Mammary epithelial cell (primary cell): ENCODE measurements at places on chromosomes 1 and 21.

DNA sequence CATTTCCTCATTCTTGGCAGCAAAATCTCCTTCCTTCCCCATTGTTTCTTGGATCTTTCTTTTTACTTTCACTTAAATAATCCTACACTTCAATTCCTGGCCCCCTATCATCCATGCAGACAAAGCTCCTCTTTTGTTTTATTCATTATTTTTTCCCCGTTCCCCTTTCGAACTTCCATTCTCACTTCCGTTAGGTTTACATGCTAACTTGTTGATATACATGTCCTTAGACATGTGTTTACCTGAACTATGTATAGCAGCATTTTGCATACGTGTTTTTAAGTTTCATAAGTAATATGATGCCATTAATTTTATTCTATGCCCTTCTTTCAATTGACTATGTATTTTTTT is 67.0 kb upstream of the LYST start:
- no peak for DNase-seq

DNA sequence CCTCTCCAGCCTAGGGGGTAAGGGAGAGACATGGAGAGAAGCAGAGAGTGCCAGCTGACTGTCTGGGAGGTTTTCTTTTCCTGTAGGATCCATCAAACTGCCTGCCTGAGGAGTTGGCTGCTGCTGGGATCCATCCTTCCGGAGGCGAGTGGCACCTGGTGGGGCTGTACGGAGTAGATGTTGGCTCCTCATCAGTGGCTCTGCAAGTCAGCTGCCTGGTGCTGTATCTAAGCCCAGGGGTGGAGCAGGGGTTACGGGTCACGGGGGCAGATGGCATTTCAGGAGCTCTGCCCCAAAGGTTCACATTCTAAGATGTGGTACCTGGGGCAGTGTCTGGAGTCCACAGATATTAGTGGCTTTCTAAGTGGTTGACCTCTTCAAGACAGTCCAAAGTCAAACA is 128.0 kb downstream of the ACTL8 start:
- no peak for DNase-seq

- DNase-seq = no peak
These were observed 12.3 kb downstream of the ZBTB7B start for GRCh38 chr1:155014709-155015508.

DNA sequence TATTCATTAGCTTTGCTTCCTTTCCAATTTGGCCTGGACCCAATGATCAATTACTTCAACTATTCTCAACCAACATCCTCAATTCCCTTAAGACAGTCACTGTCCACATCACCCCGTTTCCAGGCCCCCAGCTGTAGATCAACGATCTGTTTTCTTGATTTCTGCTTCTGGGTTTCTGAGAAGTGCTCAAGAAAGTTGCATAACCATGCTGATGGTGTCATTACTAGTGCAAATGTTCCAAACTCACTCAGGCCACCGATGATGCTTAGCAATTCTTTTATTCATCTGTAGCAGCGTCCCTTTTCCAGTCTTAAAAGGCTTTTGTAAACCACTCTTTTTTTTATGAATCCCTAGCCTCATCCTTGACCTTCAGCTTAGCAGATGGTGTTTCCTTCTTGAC is 155.8 kb upstream of the PTGFR start:
- DNase-seq = no peak

- DNase-seq = no peak
These were observed 378 bp downstream of the RORC start for GRCh38 chr1:151831256-151831591.

DNA sequence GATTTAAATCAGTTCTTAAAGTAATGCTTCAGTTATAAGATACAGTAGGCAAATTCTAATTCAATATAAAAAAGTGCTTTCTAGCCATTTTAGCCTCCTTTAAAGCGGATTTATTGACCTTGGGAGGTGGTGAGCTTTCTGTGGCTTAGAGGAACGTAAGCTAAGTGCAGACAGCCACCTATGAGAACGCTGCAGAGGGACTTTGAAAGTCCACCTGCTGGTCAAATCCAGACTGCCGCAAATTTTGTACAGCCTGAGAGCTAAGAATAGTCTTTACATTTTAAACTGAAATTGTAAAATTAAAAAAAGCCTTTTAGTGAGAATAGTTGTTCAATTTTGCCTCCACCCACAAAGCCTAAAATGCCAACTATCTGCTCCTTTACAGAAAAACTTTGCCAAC is 67.0 kb upstream of the SSX2IP start:
- DNase-seq = no peak

GRCh38 chr1:23456226-23456625 is 27.8 kb downstream of the ASAP3 start:
- peak; percentile 91 for DNase-seq

GRCh38 chr1:24384251-24385090 is 29.1 kb downstream of the STPG1 start:
- peak; percentile 89 for DNase-seq

DNA sequence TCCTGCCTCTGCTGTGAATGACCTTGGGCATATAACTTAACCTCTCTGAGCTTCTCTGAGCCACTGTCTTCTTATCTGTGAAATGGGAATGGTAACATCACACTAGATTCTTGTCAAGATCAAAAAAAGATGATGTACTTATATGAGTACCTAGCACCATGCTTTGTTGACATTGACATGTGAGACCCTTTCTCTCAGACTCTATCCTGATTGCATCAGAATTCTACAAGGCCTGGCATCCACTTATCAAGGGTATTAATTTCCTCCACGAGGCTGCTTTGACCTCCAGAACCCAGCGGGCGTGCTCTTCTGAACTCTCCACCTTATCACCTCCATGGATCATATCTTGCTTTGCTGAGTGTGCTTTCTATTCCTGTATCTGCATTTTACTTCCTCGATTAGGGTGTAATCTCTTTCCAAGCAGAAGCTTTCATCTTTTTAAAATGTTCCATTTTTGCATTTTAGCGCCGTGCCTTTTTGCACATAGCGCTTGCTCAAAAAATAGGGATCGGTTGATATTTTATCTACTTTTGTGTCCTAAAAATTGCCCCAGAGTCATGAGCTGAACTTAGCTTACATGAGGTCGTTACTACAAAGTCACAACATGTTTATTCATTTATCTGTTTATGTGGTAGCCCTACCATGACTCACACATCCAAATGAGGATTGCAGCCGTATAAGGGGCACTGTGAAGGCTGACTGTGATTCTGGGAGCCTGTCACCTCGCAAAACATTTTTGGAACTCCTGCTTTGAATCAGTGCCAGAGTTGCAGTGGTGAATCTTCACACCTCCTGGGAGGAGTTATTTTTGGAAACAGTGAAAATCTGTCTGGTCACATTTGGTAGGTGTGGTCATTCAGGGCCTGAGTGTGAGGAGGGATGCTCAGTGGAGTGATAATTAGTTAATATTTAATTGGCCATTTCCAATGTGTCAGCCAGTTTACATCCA is 63.2 kb downstream of the IER5 start:
- no peak for DNase-seq

DNA sequence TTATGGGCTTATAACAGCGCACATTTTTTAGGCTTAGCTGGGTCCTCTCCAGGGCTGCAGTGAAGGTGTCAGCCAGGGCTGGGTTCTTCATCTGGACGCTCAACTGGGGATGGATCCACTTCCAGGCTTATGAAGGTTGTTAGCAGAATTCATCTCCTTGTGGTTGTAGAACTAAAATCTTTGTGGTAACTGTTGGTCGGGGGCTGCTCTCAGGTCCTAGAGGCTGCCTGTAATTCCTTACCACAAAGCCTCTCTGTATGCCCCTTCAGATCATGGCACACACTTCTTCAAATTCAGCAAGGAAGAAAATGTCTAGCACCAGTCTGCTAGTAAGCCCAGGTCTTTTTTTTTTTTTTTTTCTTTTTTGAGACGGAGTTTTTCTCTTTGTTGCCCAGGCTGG is 40.9 kb upstream of the EPS8L3 start:
- no peak for DNase-seq

- no peak for DNase-seq
These were observed 50.9 kb downstream of the TOR1AIP2 start for GRCh38 chr1:179826626-179827280.

- DNase-seq = no peak
These were observed 244.6 kb upstream of the MAP1LC3C start for GRCh38 chr1:242243472-242243871.

GRCh38 chr1:56120021-56120420 is 459.3 kb downstream of the PLPP3 start:
- DNase-seq = no peak

DNA sequence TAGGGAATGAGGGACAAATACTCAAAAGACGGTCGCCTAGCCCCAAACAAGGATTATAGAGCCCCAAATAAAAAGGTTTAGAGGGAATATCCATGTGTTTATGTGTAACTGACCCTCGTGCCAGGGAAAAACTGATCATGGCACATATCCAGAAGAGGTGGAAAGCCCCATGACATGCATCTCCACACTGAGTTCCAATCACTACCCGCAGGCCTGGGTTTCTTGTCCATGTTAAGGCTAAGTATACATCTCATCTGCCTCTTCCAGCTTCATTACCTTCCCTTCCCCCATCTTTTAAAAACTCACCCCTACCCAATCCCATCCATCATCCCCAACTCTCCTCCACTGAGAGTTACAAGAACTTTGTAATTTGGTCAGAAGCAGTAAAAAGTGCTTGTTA is 15.2 kb downstream of the GADD45A start:
- DNase-seq = no peak

- DNase-seq = peak; percentile 96
These were observed 38.3 kb downstream of the ECE1 start for GRCh38 chr1:21251773-21252471.

- no peak for DNase-seq
These were observed 156.0 kb upstream of the TIAM1 start for GRCh38 chr21:31500071-31500470.
